ENCODE measurements at places on chromosomes 5 and 9. TPM values are rescaled to one million over a fixed set of nuclear protein-coding genes. Genes with fewer than 3 reads are reported as not detected.

The HRCT1 gene
- total RNA-seq: 0.18 TPM

The RGS7BP gene
- not detected for total RNA-seq

The S1PR3 gene
- 75.8 TPM for total RNA-seq

The MZB1 gene
- not detected for total RNA-seq

The MCIDAS gene
- total RNA-seq: not detected

The CCL27 gene
- total RNA-seq: 0.58 TPM

The LPCAT1 gene
- total RNA-seq: 66.9 TPM

The IL31RA gene
- 1.1 TPM for total RNA-seq

The AJM1 gene
- not detected for total RNA-seq

The RC3H2 gene
- total RNA-seq: 18.1 TPM

The NUTM2F gene
- total RNA-seq: not detected

The DNAI1 gene
- not detected for total RNA-seq

The GCNT4 gene
- total RNA-seq: 0.58 TPM

The ISL1 gene
- not detected for total RNA-seq

The ANKDD1B gene
- not detected for total RNA-seq

The TXNDC8 gene
- not detected for total RNA-seq

The GDNF gene
- not detected for total RNA-seq

The SPINK7 gene
- total RNA-seq: not detected

The CNTLN gene
- total RNA-seq: 4.3 TPM

The NR5A1 gene
- not detected for total RNA-seq

The PCDHB4 gene
- total RNA-seq: not detected

The CYFIP2 gene
- total RNA-seq: 1.4 TPM

The PDLIM4 gene
- total RNA-seq: 84.2 TPM

The ACER2 gene
- total RNA-seq: 3.4 TPM

Data from myometrial cell (primary cell).